ENCODE measurements at places on chromosomes 4 and X.

- no peak for DNase-seq
These were observed 43.9 kb downstream of the GABRB1 start for GRCh38 chr4:47075262-47075661.

- no peak for DNase-seq
These were observed 564.0 kb downstream of the SPOCK3 start for GRCh38 chr4:166670341-166670740.

- DNase-seq, result no peak
These were observed 58.3 kb upstream of the DHRSX start for GRCh38 chrX:2559124-2559523.

GRCh38 chr4:183356931-183357675, 34.9 kb upstream of the CLDN24 start:
- no peak for DNase-seq

DNA sequence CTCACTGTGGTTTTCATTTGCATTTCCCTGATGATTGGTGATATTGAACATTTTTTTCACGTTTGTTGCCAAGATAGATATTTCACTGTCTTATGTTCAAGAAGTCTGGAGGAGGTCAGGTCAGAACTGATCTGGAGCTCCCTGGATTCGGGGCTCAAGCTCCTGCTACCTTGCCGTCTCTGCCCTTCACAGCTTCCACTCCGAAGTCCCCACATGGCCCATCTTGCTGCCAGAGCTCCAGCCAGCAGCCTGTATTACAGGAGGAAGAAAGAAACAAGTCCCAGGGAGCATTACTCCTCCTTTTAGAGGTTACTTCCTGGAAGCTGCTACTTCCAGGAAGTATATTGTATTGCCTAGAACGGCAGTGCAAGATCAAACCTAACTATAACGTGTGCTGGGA, 17.9 kb upstream of the CDKN2AIP start:
- DNase-seq, result peak; percentile 62

DNA sequence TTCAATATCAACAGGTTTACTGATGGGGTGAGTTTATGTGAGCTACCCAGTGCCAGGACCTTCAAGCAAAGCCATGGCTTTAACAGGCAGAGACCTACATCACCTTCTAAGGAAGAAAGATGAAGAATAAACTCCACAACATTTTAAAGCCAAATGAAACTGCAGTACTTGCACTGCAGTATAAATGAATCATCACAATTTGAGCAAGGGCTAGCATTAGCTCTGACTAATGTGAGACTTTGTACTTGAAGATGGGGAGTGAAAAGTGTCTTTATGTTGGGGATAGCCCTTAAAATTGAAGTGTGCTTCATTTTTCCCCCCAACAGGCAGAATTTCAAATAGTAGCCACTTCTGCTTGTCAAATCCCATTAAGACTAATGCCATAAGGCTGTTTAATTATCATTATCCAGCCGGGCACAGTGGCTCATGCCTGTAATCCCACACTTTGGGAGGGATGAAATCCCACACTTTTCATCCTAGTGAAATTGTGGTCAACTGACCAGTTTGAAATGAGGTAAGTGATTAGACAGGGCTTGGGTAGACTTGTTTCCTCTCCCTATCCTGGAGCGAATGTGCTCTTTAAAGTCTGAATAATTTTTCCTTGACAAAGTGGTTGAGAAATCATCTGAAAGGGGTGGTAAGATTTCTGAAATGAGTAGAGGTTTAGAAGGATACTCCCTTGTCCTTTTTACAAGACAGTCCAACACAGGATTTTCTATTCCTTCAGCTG, 27.2 kb upstream of the GPR34 start:
- DNase-seq, result no peak

GRCh38 chr4:16192631-16193518, 33.4 kb downstream of the TAPT1 start:
- DNase-seq, result no peak

- no peak for DNase-seq
These were observed 33.7 kb downstream of the AFF1 start for GRCh38 chr4:86968547-86968946.

- DNase-seq, result no peak
These were observed 14.8 kb downstream of the PRSS12 start for GRCh38 chr4:118337954-118338353.

GRCh38 chr4:94758700-94759399, 1.1 kb downstream of the BMPR1B start:
- no peak for DNase-seq

DNA sequence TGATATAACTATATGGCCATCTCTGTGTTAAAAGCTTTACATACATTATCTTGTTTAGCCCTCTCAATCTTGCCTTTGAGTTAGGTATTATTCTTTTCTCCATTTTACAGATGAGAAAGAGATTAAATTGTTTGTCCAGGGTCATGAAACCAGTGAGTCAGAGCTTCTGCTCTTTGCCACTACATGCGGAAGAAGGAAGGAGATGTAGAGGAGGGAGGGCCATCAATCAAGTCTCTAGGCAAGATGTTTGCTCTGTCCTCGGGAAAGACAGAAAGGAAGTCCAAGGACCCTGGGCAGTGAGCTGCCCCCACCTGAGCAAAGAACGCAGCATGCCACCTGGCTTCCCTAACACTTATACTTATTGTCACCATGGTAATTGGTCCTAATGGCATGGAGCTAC, 133.7 kb upstream of the IL1RAPL2 start:
- DNase-seq, result no peak

- no peak for DNase-seq
These were observed 140.4 kb downstream of the SLC10A7 start for GRCh38 chr4:146381263-146381872.

DNA sequence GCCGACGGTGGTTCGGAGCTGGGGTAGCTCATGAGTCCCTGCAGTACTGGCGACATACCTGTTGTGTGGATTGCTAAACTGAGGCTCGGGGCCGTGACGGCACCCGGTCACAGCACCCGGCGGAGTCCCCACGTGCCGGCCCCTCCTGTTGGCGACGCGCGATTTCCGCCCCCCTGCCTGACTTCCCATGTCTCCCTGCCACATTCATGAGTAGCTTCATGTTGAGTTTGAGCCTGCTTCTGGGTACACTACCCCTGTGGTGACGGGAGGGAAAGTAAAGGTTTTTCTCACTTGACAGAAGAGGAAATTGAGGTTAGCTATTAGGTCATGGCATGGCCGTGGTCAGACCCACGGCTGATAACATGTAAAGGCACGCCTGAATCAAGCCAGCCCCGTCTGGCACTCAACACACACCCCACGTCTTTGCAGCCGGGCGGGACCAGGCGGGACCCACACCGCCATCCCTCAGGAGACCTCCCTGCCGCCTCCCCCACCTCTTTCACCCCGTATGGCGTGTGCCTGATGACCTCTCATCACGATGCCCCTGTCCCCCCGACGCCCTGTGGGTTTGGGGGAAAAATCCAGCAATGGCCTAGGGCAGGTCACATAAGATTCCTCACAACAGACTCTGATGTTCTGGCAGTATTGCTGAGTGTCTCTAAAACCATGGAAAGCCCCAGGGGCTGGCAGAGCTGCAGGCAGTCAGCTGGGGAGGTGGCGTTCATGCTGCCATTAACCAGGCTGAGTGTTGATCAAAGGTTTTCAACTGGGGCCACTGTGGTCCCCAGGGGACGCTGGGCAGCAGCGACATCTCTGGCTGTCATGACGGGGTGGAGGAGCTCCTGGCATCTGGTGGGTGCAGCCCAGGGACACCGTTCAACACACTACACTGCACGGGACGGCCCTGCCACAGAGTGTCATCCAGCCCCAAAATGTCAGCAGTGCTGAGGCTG, 29.2 kb downstream of the P2RY8 start:
- no peak for DNase-seq

DNA sequence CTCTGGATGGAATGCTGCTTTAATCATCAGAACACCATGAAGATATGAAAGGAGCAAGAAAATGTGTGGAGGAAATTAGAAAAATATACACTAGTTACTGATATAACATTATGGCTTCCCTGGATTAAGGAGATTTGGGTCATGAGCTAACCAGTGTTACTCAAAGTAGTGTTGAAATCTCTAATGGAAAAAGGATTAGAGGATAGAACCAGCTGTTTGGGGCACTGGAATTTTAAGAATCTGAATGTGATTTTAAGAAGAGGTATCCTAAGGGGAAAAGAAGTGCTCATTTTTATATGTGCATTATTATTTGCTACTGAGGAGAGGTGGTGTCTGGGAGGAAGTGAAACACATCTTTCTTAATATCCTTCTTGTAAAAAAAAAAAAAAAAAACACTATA, 164.1 kb upstream of the PPARGC1A start:
- no peak for DNase-seq

GRCh38 chrX:56969559-56969958, 25.8 kb downstream of the SPIN3 start:
- DNase-seq, result no peak

DNA sequence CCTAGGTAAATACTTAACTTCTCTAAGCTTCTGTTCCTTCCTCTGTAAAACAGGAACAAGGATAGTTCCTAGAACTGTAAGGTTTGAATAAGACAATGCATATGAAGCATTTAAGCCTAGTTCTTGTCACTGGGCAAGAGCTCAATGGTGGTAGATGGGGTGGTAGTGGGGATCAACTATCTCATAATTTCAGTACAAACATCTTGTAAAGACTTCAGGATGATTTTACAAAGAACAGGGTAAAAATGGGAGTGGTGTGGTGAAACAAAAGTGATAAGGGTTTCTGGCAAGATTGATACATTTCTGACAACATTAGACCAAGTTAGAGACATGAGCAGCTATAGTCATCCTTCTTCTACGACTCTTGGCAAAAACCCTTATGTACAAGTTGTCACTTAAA, 137.8 kb downstream of the SCFD2 start:
- no peak for DNase-seq

DNA sequence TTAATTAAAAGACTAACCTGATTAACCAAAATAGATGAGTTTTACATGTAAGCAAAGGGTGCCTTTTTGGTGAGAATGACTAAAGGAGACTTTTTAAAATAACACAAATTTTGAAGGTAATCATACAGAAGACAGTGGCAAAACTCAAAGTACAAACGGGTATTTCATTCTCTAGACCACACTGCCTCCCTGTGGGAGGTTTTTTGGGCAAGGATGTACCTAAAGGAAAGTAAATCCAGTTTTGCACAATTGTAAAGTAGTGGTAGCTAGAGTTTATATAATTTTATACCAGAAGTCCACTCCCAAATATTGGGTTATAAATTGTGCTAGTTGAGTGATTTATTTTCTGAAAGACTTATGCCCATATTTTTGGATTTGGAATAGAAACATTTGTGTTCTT, 201.0 kb downstream of the PAPSS1 start:
- DNase-seq, result no peak

- DNase-seq, result no peak
These were observed 4.3 kb downstream of the CFAP99 start for GRCh38 chr4:2423066-2423465.

DNA sequence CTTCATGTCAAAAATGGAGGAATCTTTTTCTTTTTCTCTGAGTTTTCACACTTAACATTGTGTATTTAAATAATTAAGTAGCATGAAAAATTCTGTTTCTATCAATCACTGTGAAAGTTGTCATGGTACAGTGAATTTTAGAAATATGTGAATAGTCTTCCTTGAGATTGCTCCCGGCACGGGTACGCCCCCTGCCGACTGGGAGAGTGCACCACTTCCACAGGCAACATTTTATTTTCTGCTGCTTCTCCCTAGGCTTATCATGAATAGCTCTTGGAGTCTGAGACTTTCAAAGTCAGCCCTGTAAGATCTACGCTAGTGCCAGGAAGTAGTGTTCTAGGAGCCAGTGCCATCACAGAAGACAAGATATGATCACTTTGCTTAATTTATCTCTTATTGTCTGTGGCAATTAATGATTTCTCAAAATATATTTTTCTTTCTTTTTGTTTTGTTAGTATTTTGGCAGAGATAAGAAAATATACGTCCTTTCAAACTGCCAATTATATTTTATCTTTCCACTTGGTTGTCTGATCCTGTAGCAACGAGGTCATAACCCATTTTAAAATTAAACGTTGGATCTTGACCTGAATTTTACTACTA, 763.8 kb upstream of the AADAT start:
- no peak for DNase-seq

DNA sequence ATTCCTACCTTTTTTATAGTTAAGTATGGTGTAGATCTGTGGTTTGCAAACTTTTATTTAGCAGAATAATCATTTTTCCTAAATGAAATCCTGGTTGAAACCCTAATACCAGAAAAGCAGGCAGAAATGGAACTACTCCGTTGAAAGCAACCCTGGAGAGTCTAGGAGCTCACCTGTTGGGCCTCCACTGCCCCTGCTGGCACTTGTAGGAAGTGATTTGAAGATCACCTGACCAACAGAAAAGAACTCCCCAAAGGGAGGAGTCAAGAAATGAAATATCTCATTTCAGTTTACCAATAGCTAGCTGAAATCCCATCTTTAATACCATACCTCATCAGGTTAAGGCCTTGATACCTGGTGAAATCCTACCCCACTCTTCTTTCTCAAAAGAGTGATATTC, 277.1 kb downstream of the KLHL13 start:
- DNase-seq, result no peak

DNA sequence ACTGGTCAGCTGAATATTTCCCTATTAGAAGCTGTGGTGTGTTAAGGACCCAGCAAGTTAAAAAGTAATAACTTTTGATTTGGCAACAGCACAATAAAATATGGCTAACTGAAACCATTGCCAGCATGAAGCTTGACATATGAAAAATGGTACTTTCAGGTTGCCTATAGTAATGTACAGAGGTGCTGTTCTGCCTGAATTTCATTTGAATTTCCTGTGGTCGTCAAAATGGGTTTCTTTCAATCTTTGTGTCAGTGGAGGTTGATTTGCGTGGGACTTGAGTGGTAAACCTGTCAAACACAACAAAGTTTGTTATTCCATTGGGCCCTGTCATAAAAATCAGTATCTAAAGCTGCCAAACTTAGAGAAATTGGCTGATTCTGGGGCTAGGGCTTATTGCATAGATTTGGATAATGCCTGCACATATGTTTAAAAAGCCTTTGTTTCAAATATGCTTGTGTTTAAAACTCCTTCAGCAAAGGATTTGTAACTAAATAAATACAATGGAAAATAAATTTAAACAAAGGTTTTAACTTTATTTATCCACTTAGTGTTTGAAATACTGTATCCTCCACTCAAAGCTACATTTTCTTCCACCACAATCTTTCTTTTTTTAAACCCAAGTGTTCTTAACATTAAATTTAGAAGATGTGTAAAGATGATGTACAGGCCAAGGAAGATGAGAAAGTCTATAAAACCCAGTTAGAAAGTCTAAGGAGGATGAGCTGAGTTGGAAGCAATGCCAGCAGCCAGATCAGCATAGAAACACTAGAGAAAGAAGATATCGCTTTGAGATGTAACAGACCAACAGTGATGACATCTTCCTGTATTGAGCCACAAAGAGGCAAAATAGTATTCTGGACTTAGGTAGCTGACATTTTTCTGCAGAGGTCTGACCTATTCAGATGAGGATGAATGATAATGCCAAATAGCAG, 134.8 kb upstream of the GIMD1 start:
- DNase-seq, result no peak

DNA sequence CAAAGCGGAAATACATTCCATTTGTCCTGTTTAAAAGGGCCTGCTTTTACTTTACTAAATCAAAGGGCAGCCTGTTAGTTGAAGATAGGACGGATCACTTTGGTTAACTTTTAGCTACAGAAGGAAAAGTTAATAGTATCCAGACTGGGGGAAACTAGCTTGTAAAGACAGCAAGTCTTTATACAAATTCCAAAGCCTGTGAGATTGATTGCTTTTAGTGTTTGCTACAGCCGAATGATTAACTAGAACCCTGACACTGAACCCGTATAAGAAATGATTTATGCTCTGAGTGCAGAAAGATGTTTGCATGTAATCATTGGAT, 93.4 kb downstream of the FRAS1 start:
- DNase-seq, result no peak

Data from vagina (tissue), 2 donors.